ENCODE measurements at places on chromosomes 4 and X.

GRCh38 chr4:81723019-81723884 lies 251.5 kb upstream of the RASGEF1B start:
- DNase-seq: peak; percentile 60

DNA sequence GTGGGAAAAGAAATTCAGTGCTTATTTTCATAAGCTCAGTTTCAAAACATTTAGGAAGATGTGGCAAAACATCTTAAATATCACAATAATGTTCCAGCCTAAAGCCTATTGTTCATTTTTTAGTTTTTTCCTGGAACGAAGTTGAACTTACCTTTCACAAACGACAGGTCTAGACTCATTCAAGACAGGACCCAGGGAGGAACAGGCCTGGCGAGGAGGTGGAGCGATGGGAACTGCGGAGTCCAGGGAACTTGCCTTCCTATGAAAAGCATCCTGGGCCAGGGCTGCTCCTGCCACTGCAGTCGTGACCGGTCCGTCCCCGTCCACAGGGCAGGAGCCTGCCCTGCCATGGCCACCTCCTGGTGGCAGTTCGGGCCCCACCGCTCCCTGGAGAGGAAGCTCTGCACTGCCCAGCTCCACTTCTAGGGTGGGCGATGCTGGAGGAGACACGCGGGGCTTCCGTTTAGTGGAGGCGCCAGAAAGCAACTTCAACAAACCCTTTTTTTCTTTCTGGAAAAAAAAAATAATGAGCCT lies 96.7 kb upstream of the CBR4 start:
- DNase-seq: no peak

- no peak for DNase-seq
Observed at GRCh38 chr4:138458751-138459150, 216.6 kb upstream of the SLC7A11 start.

DNA sequence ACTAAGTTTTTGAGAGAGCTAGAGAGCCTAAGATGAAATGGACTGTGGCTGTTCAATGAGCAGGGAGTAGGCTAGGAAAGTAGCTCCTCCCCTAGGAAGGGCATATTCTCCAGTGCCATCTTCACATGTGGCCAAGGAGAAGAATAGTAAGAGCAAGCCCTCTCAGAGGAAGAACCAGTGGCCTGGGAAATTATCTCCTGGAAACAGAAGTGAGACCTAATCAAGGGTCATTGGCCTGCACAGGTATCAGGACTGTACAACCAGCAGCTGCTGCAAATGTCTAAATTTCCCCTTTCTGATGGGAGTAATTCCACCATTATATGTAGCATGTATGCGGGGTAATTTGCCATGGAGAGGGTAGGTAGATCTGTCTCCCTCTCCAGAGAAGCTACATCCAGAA lies 334.8 kb upstream of the RASGEF1B start:
- DNase-seq: no peak

GRCh38 chr4:80540785-80541469 lies 205.4 kb downstream of the CFAP299 start:
- DNase-seq: no peak

DNA sequence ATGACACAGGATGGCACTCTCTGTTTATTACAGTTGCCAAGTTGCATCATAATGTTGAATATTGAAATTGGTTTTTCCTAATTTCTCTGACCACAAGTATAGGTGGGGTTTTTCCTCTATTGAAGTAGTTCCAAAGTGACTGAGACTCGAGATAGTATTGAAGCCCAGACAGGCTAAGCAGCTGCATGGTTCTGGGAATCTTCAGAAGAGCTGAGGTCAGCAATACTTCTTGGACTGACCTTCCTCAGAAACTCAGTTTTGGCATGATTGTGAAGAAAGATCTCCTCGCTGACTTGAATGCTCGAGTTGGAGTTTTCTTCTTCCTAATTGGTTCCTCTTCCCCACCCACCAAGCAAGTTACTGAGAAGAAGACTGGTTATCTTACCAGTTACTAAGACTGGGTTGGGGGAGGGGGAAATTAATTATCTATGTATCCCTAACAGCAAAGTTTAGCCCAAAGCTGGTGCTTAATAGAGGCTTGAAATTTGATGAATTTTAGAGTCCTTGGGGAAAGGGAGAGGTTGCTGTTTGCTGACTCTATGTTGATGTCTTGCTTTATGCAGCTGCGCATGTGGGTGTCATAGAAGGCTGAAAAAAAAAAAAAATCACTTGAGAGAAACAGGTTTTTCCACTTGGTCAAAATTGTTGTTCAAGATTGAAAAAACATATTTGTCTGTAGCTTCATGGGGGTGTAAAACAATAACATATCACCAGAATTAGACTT lies 91.1 kb downstream of the P2RY10 start:
- no peak for DNase-seq

DNA sequence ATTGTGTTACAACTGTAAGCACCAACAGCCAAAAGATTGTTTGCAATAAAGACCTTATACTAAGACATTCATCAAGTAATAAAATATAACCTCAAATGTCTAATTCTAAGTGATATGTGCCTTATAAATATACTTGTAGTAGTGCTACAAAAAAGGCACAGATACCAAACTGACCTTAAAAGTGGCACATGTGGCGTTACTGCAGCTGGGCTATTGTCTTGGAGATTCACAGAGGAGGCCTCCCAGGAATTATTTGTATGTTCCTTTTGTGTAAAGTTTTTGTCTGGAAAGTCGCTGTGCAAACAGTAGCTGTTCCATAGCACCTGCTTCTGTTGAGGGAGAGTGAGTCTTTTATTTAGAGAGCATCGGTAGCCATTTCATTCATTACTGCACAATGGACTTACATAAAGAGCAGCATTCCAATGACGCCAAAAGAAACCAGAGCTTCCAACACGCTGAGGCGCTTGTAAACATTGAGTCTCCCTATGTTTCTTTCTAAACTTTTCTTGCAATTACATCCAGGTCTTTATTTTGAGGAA lies 143.7 kb downstream of the RPA4 start:
- no peak for DNase-seq
